ENCODE measurements at places on chromosomes 12 and 14.

GRCh38 chr12:110937104-110937641 lies 16.8 kb upstream of the MYL2 start:
- peak; percentile 60 for DNase-seq

- DNase-seq, result peak; percentile 57
Measured at GRCh38 chr12:76113800-76114757, 29.6 kb upstream of the NAP1L1 start.

DNA sequence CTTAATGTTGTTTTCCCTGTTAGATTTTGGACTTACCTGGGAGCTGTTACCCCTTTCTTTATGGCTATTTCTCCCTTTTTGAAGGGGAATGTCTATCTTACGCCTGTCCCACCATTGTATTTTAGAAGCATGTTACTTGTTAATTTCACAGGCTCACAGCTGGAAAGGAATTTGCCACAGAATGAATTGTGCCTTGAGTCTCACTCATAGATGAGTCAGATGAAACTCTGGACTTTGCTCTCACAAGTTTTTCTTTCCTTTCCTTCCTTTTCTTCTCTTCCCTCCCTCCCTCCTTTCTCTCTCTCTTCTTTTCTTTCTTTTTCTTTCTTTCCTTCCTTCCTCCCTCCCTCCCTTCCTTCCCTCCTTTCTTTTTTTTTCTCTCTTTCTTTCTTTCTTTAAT lies 9.3 kb upstream of the ATF7IP start:
- peak; percentile 42 for DNase-seq

GRCh38 chr14:66487164-66487563 lies 993 bp downstream of the CCDC196 start:
- no peak for DNase-seq

DNA sequence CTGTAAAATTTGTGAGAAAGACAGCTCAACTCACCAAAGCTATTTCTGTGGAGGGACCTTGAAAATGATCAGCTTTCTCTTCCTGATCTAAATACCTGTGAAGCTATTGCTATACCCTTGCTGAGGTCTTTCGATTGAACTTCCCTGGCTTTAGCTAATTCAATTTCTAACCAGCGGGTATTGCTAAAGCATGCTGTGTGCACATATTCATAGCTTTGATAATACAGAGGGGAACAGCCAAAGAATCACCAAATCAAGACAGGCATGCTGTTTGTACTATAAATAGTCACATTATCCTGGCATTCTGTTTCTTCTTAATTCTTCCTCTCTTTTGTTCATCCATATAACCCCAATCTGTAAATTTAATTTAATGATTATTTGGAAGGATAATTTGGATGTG lies 233.0 kb downstream of the LRFN5 start:
- no peak for DNase-seq

DNA sequence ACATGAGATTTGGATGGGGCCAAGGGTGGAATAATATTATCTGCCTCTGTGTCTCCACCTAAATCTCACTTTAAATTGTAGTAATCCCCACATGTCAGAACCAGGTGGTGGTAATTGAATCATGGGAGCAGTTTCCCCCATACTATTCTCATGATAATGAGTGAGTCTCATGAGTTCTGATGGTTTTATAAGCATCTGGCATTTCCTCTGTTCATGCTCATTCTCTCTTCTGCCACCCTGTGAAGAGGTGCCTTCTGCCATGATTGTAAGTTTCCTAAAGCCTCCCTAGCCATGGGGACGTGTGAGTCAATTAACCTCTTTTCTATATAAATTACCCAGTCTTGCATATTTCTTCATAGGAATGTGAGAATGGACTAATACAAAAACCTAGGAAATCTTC lies 29.9 kb downstream of the TSPAN19 start:
- no peak for DNase-seq

DNA sequence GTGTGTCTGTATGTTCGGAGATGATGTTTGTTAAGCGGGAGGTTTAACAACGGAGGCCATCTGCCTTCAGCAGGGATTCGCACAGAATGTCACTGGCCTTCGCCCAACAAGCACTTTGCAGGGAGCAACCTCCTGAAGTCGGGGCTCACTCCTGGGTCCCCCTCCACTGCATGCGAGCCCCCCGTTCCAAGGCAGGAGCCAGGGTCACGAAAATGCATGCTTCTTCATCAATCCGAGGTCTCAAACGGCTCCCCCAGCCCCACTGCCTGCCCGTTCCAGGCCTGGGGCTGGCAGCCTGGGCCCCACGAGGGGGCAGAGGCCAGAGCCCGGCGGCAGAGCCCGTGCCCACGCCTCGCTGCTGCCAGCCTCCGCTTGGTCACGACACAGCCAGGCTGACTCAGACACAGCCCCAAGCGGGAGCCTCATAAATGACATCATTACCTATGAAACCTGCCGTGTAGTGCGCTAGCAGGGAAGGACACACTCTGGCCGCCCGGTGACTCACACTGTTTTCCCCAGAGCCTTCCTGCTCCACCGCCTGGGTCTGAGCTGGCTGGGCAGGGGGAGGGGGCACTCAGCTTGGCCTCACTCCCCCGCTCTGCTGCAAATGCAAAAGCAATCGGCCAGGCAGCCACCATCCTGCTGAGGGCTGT lies 169.5 kb upstream of the RTL1 start:
- peak; percentile 98 for DNase-seq

GRCh38 chr12:124979568-124979967 lies 9.4 kb downstream of the DHX37 start:
- no peak for DNase-seq

DNA sequence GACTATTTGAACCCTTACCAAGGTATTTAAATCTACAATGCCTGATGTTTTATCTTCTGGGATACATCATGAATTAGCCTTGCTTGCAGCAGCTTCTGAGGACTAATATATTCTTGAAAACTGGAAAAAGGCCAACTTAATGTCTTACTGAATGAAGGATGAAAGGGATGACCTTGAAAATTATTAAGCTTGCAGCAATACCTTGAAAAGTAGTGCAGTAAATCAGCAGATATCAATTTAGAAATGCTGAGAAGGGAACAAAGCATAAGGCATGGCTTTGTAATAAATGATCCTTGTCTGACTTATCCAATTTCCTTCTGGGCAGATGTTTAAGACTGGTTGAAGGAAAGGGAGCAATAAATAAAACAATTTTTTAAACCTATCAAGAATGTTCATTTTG lies 37.3 kb upstream of the FERMT2 start:
- no peak for DNase-seq

- no peak for DNase-seq
Measured at GRCh38 chr14:93880021-93880820, 46.9 kb upstream of the FAM181A start.

DNA sequence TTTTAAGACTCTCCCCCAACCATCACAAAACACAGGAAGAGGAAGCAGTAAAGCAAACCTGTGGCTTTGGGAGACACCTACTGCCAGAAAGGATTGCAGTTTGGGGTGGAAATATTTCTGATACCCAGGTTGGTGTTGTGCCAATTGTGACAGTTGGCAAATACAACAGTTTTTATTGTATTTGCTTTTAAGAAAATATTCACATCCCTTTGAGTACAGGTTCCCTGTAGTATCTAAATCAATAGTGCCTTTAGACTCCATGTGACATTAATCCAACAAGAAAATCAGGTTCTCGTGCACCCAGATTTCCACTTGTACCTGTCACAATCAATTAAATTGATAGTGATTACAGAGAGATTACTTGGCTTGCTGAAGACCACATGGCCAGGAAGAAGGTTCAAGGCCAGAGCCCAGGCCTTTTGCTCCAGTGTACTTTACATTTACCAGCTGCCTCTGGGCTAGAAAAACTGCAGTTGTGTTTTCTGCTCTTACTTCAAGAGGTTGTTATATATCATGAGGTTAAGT lies 361.2 kb downstream of the ATP23 start:
- DNase-seq, result peak; percentile 16

DNA sequence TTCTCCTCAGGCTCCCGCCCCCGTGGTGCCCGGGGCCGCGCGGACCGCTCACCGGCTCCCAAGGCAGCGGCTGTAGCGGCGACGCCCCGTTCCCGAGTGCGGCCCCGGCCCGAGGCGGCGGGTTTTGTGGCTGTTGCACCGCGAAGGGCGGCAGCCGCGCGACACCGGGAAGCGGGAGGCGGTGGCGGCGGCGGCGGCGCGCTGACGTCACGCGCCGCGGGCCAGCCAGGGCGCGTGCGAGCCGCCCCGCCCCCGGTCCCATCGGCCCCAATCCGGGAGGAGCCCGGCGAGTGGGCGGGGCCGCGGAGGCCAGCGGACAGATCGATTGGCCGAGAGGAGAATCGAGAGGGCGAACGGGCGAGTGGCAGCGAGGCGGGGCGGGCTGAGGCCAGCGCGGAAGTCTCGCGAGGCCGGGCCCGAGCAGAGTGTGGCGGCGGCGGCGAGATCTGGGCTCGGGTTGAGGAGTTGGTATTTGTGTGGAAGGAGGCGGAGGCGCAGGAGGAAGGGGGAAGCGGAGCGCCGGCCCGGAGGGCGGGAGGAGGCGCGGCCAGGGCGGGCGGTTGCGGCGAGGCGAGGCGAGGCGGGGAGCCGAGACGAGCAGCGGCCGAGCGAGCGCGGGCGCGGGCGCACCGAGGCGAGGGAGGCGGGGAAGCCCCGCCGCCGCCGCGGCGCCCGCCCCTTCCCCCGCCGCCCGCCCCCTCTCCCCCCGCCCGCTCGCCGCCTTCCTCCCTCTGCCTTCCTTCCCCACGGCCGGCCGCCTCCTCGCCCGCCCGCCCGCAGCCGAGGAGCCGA lies at the start of gene YY1:
TSS of gene YY1 (plus strand) at position 726 of the 792 bp plus-strand sequence. CDS start 101 bp downstream, outside the sequence.
- DNase-seq, result peak; percentile 99

GRCh38 chr12:68358532-68359485 lies 26.6 kb upstream of the MDM1 start:
- peak; percentile 79 for DNase-seq

- no peak for DNase-seq
Measured at GRCh38 chr14:92959189-92959531, 36.2 kb downstream of the CHGA start.

GRCh38 chr12:52248541-52249461 lies 15.8 kb downstream of the KRT7 start:
- DNase-seq, result no peak

DNA sequence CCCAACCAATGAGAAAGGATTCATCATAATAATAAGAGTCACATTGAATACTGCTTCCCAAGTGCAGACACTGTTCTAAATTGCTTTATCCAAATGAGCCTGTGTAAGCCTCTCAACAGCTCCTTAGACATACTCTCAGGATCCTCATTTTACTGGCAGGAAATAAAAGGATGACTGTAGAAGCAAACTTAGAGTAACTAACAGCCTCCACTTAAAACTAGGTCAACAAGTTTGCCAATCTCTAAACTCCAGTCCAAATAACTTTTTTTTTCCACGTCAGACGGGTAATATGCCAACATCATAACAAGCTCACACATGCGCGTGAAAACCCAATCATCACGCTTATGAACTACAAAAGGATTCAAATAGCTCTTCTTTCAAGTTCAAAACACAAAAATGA lies 15.3 kb upstream of the DPF3 start:
- peak; percentile 71 for DNase-seq

DNA sequence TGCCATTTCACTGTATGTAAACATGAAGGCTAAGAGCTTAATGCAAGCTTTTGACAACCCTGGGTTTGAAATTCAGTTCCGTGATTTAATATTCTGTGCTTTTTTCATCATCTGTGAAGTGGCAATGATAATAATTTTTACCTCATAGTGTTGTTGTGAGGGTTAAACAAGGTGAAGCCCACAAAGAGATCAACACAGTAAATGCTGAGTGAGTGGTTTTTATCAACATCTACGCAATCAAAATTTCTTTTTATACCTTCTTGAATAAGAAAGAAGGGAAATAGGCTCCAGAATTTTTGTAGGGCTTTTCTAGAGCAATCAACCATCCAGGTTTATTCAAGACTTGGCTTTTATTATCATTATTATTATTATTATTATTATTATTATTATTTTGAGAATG lies 490.8 kb downstream of the SOX5 start:
- no peak for DNase-seq

GRCh38 chr12:13670285-13670866 lies 311.0 kb downstream of the GRIN2B start:
- no peak for DNase-seq

DNA sequence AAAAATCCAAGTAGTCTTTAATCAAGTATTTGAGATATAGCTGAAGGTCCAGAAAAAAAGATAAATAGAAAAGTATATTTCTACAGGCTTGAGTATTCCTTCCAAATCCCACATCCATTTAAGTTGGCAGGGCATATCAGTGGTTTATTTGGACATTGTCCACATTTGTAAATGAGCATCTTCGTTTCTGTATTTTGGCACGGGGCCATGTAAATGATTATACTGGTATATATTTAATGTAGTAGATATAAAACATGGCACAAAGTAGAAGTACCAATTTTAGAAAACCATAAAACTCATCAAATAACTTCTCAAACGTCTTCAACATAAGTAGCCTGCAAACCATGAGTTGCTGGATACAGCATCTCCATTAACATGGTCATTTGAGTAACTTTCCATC lies 437.4 kb upstream of the SOX5 start:
- no peak for DNase-seq

DNA sequence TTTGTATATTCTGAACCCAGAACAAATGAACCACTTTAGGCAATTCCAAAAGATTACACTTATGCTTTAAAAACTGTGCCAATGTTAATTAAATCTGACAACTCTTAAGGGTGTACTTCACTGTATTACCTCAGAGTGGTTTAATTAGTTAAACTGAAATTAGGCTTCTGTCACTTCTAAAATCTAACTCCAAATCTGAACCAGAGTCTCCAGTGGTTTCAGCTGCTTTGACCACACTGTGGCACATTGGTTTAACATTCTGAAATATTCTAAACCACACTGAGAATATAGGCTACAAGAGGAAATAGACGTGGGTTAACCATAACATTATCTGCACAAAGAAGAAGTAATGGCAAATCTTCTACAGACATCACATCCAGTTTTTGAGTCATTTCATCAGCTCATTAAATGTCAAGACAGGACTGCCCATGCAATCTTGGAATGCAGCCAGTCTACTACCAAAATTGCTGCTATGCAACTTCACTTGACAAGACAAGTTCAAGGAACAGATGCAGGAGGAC lies 94.8 kb downstream of the LRP6 start:
- peak; percentile 83 for DNase-seq

- no peak for DNase-seq
Measured at GRCh38 chr12:30095511-30095910, 311.8 kb upstream of the TMTC1 start.

- DNase-seq, result peak; percentile 32
Measured at GRCh38 chr14:54698966-54699530, 132.1 kb downstream of the SAMD4A start.

- DNase-seq, result no peak
Measured at GRCh38 chr14:100165831-100166440, 6.5 kb upstream of the DEGS2 start.
